Esophagus squamous epithelium (tissue), 5 donors: ENCODE measurements at places on chromosomes 7 and 10.

DNA sequence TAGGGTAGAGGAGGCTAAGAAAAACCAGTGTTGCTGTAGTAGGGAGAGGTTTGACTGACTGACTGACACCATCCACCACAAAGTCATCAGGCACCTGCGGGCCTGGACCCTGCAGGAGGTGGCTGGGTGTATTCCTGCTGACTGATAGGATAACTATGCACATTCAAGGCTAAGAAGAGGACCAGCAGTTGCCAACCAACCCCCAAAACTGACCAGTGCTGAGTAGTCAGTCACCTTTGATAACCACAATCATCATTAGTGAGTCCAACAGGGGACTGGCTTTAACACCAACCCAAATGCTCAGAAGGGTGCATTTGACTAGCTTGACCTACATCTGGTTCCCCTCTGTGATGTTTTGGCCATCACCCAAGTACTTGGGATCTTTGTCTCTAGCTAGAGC lies 30.5 kb downstream of the PLXNA4 start:
- DNase-seq = no peak

DNA sequence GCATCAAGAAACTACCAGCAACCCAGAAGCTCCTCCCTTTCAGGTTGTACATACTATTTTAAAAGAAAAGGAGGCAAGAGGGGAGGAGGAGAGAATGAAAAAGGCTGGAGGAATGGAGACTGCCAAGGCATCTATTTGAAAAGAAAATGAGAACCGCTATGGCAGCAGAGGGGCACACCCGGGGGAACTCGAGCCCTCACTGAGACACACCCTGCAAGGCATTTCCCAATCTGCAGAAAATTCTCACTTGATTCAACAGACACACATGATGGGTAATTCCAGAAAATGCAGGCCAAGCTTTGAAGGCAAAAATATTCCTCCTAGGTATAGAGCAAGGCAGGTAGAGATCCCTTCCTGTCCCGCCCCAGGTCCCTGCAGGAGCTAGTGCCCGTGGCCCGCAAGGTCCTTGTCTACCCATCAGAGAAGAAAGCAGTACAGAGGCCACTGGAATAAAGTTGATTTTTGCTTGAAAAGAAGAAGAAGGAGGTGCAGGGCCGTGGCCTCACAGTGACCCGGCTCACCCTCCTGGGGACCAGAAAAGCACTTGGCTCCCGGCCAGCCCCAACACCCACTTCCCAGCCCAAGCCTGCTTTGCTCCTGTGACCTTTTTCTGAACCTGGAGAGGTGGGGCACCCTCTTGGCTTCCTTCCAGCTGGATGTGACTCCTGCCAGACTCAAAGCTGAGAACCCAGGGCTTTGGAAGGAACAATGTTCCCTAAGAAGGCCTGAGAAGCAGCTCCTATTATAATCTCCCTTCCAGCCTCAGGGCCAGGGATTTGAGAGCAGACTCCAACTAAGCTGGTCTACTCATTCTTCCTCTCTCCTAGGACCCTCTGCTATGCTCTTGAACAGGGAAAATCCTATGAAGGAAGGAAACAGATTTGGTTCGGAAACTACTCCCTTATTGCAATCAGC lies 6.2 kb upstream of the PIK3CG start:
- no peak for DNase-seq

DNA sequence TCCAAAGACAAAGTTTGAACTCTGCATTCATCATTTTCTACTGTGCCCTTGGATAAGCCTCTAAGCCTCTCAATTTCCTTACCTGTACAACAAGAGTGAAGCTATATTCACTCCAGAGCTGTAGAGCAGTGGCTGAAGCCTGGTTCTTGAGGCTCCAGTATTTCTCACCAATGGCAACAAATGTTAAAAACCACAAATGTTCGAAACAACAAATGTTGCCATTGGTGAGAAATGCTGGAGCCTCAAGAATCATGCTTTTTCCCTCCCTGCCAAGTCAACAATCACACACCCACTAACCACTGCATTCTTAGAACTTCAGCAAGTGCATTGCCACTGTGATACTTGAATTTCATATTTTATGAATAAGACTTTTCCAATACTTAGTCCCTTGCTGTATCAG lies 237.9 kb downstream of the TMEM26 start:
- no peak for DNase-seq

DNA sequence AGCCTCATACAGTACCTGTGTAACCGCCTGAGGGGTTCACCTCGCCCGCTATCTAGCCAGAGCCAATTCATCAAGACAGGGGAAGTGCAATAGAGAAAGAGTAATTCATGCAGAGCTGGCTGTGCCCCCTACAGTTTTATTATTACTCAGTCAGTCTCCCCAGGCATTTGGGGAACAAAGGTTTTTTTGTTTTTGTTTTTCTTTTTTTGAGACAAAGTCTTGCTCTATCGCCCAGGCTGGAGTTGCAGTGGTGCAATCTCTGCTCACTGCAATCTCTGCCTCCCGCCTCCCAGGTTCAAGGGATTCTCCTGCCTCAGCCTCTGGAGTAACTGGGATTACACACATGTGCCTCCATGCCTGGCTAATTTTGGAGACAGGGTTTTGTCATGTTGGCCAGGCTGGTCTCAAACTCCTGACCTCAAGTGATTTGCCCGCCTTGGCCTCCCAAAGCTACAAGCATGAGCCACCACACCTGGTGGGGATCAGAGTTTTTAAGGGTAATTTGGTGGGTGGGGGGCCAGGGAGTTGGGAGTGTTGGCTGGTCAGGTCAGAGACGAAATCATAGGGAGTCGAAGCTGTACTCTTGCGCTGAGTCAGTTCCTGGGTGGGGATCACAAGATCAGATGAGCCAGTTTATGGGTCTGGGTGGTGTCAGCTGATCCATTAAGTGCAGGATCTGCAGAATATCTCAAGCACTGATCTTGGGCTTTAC lies 116.5 kb downstream of the MARCHF5 start:
- DNase-seq = no peak

- no peak for DNase-seq
Observed at GRCh38 chr10:87706731-87707130, 47.1 kb downstream of the PAPSS2 start.

GRCh38 chr10:93124580-93125318 lies 51.1 kb downstream of the CYP26A1 start:
- DNase-seq = no peak

- DNase-seq = no peak
Observed at GRCh38 chr10:124380256-124380995, 38.3 kb downstream of the OAT start.

DNA sequence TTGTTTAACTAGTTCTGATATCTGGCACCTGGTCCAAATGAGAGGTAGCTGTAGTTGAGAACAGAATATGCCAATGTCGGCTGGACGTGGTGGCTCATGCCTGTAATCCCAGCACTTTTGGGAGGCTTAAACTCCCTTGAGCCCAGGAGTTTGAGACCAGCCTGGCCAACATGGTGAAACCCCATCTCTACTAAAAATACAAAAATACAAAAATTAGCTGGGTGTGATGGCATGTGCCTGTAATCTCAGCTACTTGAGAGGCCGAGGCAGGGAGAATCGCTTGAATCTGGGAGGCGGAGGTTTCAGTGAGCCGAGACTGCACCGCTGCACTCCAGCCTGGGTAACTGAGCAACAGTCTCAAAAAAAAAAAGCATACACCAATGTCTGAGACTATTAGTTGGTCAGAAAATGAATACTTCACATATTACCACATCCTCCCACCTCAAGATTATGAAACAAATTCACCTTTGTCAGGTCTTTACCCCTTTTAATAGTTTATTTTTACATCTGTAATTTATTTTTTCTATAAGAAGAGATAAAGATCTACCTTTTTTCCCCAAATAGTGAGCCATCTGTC lies 38.8 kb downstream of the EPC1 start:
- DNase-seq = no peak

DNA sequence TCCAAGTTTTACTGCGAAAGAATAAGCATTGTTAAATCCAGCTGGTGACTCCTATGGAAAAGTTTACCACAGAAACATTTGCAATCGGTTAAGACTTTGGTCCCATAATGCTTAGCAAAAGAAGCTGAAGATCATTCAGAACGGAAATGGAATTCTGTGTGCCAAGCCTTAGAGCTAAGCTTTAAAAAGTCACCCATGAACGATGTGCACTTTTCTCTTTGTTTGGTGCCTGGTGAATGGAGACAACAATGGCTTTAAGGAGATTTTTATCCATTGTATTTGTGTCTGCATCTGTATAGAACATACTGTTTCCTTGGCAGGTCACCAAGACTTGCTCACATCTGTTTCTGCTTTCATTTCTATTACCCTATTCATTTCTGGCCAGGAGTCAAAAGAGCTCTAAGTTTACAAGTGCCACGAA lies 26.3 kb upstream of the COL1A2 start:
- DNase-seq = no peak

- no peak for DNase-seq
Observed at GRCh38 chr10:75111907-75112679, 637 bp downstream of the SAMD8 start.

DNA sequence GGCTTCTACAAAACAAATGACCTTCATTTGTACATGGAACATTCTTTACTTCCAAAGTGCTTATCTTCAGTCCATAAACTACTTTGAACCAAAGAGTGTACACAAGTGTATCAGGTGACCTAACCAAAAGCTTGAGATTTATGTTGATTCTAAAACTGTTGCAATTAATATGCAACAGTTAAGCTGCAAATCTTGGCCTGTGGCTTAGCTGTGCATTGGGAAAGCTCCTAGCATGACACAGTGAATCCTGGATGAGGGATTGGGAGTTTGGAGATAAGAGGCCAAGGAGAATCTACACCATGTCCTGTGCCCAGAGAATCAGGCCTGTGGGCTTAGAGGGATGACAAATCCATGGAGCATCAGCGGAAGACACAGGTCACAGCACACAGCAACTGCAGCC lies 105.2 kb upstream of the GSDME start:
- DNase-seq = no peak

GRCh38 chr7:750111-750905 lies 23.2 kb upstream of the PRKAR1B start:
- no peak for DNase-seq

- no peak for DNase-seq
Observed at GRCh38 chr7:53539558-53539957, 504.1 kb downstream of the POM121L12 start.

DNA sequence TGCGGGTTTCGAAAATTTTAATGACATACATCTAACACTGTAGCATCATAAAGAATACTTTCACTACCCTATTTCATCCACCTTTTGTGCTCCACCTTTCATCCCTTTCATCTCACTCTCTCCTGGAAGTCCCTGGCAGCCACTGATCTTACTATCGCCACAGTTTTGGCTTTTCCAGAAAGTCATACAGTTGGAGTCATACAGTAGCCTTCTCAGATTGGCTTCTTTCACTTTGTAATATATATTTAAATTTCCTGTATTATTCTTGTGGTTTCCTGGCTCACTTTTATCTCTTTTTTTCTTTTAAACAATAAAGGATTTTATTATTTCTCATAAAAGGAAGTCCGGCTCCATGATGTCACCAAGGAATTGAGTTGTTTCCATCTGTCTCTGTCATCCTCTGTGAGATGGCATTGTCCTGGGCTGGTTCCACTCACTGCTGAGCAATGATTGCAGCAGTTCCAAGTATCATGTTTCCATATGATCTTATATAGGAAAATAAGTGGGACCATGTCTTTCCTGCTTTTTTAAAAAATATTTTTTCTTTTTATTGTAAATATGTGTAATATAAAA lies 626.3 kb downstream of the POM121L12 start:
- no peak for DNase-seq

- DNase-seq = no peak
Observed at GRCh38 chr10:106592396-106592795, 572.1 kb downstream of the SORCS1 start.

DNA sequence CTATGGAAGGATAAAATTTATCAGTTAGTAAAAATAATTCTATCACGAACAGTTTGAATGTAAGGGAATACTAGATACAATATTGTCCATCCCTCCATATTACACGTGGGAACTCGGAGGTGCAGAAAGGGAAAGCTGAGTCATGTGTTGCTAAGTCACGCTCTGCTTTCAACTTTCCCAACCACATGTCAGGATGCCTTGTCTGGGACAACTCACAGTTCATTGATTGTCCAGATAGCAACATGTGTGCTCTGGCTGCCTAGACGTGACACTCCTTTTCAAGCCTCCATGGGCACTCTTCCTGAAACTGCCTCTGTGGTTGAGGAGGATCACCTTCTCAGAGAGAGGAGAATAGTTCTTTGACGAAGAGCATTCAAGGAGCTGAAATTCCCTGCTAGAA lies 808.1 kb downstream of the GRID1 start:
- no peak for DNase-seq

DNA sequence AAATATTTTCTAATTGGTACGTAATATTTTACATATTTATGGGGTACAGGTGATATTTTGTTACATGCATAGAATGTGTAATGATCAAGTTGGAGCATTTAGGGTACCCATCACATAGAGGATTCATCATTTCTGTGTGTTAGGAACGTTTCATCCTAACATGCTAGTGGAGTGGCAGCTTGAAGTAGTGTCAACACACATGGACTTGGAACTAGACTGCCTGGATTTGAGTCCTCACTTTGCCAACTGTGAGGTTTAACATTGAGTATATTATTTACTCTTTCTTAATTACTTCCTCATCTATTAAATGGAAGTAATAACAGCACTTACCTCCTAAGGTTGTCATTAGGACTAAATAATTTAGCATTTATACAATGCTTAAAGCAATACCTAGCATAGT lies 241.9 kb downstream of the PLXDC2 start:
- no peak for DNase-seq

GRCh38 chr10:113063043-113063967 lies 113.3 kb downstream of the TCF7L2 start:
- no peak for DNase-seq
